Articular chondrocyte of knee joint (primary cell): ENCODE measurements at places on chromosomes 12 and 14. TPM values are rescaled to one million over a fixed set of nuclear protein-coding genes. Genes with fewer than 3 reads are reported as not detected.

BIN2 gene
- total RNA-seq, result not detected in 2 replicates

SMCO3 gene
- total RNA-seq, result 0.11 and 0.13 TPM in 2 replicates

OTOGL gene
- total RNA-seq, result 0.11 and 0.26 TPM in 2 replicates

KCNC2 gene
- total RNA-seq, result not detected in 2 replicates

SLC8A3 gene
- 0.22 and 0.26 TPM in 2 replicates for total RNA-seq

DPPA3 gene
- total RNA-seq, result not detected in 2 replicates
